Osteocyte (in vitro differentiated cells): ENCODE measurements at places on chromosomes 11 and 22. TPM values are rescaled to one million over a fixed set of nuclear protein-coding genes. Genes with fewer than 3 reads are reported as not detected.

DNA sequence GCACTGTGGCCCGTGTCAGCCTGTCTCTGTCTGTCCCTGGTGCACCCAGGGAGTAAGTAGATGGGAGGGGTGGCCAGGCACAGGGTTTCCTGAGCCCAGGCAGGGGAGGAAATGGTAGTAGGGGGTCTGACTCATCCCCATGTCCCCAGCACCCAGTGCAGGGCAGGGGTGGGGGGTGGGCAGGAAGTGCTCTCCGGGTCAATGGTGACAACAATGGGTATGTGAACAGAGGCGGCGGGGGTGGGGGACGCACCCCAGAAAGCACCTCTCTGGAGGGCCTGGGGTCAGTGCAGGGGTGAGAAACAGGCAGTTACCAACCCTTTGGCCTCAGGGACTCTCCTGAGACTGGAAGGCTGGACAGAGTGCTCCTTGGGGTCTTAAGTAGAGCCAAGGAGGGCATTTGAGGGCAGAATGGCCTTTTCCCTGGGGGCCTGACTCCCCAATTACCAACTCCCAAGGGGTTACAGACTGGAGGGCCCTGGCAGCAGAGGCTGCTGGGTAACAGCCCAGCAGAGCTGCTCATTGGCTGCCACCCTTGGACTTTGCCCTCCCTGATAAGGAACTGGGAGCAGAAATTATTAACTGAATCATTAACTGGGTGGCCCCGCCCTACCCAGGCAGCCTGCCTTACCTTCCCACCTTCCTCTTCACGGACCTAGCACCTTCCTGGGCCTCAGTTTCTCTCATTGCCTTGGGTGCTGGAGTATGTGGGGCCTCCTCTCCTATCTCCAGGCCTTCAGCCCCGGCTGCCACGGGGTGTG is 4.2 kb downstream of the MYRF start:
- no peak for DNase-seq

DNA sequence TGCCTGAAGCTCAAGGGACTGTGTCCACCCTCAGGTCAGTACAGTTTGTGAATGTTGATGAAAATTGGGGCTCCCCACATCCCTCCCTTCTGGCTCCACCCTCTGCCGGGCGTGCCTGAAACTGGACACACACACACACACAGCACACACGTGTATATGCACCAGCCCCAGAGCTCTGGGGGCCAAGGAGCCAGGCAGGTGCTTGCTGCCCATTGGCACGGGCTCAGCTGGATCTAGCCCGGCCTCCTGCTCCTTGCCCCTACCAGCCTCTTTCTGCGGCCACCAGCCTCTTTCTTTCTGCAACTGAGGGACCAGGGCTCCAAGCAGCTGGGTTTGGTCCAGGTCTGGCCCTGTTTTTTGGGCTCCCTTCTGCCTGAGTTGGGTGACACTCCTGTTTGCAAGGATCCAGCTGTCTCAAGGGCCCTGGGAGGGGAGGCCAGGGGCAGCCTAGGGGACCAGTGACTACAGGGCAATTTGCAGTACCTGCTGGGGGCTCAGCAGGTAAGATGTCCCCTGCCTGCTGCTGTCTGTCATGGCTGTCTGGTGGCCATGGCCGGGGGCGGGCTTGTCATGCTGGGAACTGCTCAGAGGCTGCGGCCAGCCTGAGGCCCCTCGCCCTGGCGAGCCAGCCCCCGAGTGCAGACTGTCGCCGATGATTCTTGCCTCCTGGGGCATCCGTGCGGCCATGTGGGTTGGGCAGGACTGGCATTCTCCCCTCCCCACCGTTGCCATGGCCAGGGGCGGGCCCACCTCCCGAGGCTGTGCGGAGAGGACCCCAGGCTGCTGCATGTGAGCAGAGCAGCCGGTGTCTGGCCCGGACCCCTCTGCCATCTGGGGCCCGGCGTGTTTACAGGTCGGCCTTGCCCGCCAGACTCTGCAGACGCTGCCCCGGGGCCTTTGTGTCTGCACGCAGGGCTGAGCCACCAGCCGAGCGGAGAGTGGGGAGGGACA is 51.5 kb upstream of the PPARA start:
- DNase-seq = no peak

TBX10 gene
- not detected in 2 replicates for total RNA-seq

MADD gene
- total RNA-seq = 55.4 and 67.2 TPM in 2 replicates

SMTNL1 gene
- not detected in 2 replicates for total RNA-seq

DNA sequence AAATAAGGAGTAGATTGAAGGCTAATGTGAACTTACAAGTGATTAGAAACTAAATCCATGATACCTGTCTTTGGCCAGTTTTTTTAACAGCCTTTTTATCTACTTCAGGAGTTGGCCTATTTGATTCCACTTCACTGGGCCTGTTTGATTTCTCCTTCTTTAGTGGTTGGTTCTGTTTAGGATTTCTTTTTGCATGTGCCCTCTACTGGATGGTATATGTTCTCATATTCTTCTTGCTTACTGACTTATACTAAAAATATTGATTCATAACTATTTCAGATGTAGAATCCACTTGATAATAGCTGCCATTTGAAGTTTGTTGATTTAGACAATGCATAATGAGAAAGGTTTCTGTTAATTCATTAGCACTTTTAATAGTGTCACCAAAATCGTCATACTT is 53.9 kb downstream of the USP47 start:
- DNase-seq = no peak
